ENCODE measurements at places on chromosomes 16 and 17.

- DNase-seq, result peak; percentile 29
Observed at GRCh38 chr17:49523706-49524472, 28.8 kb downstream of the NGFR start.

DNA sequence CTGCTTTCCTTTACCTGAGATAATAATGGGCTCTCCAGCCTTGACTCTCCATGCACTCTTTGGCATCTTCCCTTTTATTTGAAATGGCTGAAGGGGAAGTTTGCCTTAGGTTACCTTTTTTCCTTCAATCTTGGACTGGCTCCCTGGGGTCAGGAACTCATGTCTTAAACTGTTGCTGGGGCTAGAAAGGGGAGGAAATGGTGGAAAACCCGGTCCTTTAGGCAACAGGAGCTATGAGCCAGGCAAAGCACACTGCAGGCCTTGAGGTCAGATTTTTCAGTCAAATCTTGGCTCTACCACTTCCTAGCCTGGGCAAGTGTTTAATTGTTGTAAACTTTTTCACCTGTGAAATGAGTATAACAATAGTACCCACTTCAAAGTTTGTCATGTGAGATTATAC lies 30.2 kb downstream of the MINK1 start:
- DNase-seq, result no peak

DNA sequence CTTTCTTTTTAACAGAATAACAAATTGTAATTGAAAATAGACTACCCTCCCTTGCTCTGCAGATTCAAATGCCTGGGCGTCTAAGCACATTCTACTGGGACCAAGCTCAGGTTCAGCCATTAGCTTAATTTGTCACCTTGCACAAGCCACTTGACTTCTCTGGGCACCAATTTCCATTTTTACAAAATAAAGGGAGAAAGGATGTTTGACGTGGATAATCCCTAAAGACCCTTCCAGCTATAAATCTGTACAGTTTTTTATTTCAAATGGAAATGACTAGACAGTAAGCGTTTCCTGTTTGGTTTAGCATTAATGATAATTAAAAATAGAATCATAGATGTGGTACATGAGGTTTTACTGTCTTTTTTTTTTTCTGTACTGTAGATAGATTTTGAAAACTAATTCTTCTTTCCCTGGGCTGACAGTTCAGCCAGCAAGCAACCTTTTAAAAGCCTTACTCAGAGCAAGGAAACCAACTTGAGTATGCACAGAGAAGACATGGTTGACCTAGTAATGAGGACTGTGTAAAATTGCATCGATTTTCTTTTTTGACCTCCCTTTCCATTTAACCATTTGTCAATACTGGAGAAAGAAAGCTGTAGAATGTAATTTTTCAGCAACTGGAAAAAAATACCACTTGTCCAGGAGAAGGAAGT lies 1329.5 kb upstream of the CDH8 start:
- DNase-seq, result no peak

- DNase-seq, result no peak
Observed at GRCh38 chr16:27319257-27319965, 5.6 kb downstream of the IL4R start.

- no peak for DNase-seq
Observed at GRCh38 chr17:80921741-80922579, 69.7 kb upstream of the CHMP6 start.

DNA sequence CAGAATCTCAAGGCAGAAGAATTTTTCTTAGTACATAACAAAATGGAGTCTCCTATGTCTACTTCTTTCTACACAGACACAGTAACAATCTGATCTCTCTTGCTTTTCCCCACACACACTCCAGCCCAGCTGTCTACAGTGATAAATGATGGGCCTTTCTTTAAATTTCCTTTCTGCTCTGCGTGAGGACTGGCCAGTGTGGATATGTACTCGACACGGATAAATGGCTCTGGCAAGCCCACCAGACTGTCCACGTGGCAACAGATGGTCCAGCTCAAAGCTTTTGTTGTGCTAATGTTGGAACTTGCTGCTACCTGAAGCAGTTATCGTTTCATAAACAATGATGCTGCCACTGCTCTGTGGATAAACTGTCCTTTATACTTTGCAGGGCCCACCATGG lies 410.7 kb downstream of the TMEM114 start:
- no peak for DNase-seq

- DNase-seq, result no peak
Observed at GRCh38 chr17:74972973-74973328, 392 bp upstream of the HID1 start.

DNA sequence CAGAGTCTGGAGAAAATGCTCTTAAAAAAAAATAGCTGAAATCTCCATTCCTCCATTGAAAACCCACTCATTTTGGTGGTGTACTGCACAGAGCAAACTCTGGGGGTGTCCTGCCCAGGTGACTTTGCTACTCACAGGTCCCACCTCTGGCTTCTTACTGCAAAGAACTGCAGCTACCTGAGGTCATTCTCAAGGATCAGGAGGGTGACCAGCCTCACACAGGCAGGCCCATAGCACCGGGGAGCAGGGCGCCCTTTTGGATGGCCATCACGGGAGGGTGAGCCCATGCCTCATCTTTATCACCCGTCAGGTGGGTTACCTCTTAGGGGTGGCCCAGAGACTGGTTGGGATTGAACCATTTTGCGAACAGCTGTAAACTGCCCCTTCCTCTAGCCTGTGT lies 32.6 kb upstream of the BRD7 start:
- no peak for DNase-seq

Data from H9 (cell line).